ENCODE measurements at places on chromosomes 16 and 17.

GRCh38 chr17:48878920-48879898 lies 13.4 kb upstream of the ATP5MC1 start:
- DNase-seq, result peak; percentile 79

GRCh38 chr16:67977469-67978227 lies 2.7 kb downstream of the DPEP3 start:
- DNase-seq, result no peak

DNA sequence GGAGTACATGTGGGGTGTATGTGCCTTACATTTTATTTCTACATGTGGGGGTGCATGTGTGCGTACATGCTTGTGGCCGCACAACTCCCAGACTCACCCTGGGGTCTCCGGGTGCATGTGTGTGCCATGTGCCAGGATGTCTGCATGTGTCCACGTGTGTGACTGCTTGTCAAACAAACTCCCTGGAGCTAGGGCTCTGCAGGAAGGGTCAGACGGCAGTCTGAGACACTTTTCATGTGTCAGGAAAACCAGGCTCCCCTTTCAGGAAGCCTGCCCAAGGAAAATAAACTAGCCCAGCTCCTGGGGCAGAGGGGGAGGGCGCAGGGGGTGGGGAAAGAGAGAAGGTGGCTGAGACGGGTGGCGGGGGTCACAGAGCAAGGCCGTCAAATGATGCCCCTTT lies 44.7 kb downstream of the FZD2 start:
- DNase-seq, result no peak

GRCh38 chr16:50442221-50442620 lies 73.4 kb upstream of the BRD7 start:
- no peak for DNase-seq

GRCh38 chr16:65932350-65933072 lies 434.0 kb upstream of the CDH5 start:
- DNase-seq, result no peak

All from activated CD4-positive, alpha-beta T cell treated with anti-CD3 and anti-CD28 coated beads, Interleukin-10, Interleukin-2, amounts not matched to agents 100 ng/mL and 50 ng/mL, durations not matched to agents 16 hours and 8 hours (primary cell).